ENCODE measurements at places on chromosomes 2 and 18. TPM values are rescaled to one million over a fixed set of nuclear protein-coding genes. Genes with fewer than 3 reads are reported as not detected.

The SOX11 gene
- total RNA-seq = 4.7 TPM

The TMEM17 gene
- 1.3 TPM for total RNA-seq

The SERPINB3 gene
- not detected for total RNA-seq

The CHST9 gene
- total RNA-seq = not detected

The MOCOS gene
- total RNA-seq = 1.9 TPM

The CFAP53 gene
- under 0.01 TPM for total RNA-seq

The DSG1 gene
- not detected for total RNA-seq

The ESPNL gene
- total RNA-seq = 1.4 TPM

GRCh38 chr2:152624805-152625204, 92.5 kb downstream of the PRPF40A start:
- peak; percentile 64 for DNase-seq

GRCh38 chr2:65121-65520, 18.8 kb upstream of the FAM110C start:
- no peak for DNase-seq

DNA sequence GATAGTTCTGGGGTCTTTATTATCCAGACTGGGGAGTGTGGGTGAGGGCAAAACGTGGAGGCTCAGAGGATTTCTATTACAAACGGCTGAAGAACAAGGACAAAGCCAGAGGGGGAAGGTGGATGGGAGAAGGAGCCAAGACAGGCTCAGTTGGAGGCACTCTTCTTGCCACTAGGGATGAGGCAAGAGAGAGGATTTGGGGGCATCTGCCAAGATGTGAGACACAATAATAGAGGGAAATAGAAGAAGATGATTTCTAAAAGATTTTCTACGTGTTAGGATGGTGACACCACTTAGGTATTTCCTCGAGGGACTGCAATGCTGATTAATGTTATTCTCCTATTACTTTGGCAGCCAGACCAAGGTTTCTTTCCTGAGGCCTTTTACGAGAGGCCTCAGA, 71.8 kb downstream of the APOB start:
- DNase-seq = no peak

DNA sequence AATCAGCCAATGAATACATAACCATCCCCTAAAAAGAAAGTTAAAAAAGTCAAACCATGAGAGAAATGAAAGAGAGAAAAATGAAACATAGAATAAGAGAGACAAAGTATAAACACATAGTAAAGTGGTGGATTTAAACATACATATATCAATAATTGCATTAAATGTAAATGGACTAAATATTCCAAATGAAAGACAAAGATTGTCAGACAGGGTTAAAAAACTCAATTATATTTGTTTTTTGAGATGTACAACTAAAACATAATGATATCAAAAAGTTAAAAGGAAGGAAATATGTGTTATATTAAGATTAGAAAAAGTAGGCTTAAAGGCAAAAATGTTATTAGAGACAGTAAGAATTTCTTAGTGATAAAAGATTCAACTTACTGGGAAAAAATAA, 83.8 kb upstream of the CELF4 start:
- no peak for DNase-seq

DNA sequence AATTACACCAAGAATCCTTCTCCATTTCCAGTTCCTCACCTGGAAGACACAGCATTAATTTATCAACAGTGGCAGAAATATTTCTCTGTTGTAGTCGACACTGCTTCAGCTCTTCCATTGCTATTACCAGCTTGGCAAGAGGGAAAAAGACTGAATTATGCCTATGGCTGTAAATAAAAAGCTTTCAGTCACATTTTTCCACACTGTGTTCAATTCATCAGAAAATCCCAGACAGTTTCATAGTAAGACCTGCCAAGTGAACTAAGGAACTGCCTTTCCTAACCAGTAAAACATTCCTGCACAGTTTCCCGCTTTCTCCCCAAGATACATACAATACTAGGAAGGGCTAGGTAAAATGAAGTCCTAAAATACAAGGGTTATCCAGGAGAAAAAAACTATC, 94.7 kb downstream of the EXOC6B start:
- DNase-seq = no peak

- no peak for DNase-seq
Measured at GRCh38 chr2:209321581-209321980, 102.3 kb upstream of the MAP2 start.

- DNase-seq = no peak
Measured at GRCh38 chr18:34033968-34034367, 190.7 kb downstream of the NOL4 start.

- no peak for DNase-seq
Measured at GRCh38 chr2:230413479-230413878, 2.5 kb upstream of the SP100 start.

DNA sequence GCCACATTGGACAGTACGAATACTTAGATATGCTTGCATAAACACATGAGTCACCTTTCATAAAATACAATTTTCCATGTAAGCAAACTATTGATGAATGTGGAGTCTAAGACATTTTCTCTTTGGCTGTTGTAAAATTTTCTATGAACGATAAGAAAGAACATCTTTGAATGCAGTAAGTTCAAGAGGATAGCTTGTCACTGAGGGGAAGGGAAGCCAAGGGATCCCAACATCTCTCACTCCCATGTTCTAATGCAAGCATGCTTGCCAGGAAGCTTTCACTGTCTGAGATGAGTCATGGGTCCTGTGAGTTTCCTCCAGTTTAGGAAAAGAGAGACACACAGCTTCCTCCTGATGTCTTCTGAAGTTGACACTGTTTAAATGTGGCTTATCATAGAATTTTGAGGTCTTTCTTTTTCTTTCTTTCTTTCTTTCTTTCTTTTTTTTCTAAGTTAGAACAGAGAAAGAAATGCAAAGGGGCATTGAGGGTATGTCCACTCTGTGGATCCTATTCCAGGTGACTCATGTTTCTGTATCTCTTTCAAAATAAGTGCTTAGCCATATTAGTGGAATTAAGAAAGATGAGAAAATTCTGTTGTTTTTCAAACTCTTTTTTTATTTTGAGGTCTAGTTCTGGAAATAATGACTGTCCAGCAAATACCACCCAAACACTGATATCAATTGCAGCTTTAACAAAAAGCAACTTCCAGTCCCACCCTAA, 146.6 kb downstream of the RDH14 start:
- DNase-seq = peak; percentile 89

- no peak for DNase-seq
Measured at GRCh38 chr2:227903381-227903780, 31.9 kb downstream of the DAW1 start.

DNA sequence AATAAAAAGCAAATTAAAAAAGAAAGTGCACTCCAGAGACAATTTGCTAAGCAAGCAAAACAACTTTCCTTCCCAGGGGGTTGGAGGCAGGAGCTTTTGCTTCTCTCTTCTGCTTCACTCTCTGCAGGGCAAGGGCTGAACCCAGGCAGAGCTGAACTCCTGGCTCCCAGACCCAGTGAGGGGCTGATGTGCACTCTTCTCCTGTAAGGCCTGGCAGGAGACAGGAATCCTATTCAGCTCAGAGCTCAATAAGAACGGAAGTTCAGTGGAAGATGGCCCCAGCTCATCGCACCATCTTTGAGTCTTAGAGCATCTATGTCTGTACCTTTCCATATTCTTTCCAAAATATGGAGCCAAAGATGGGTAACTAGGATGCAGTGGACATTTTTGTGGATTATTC, 29.1 kb downstream of the CIB4 start:
- no peak for DNase-seq

DNA sequence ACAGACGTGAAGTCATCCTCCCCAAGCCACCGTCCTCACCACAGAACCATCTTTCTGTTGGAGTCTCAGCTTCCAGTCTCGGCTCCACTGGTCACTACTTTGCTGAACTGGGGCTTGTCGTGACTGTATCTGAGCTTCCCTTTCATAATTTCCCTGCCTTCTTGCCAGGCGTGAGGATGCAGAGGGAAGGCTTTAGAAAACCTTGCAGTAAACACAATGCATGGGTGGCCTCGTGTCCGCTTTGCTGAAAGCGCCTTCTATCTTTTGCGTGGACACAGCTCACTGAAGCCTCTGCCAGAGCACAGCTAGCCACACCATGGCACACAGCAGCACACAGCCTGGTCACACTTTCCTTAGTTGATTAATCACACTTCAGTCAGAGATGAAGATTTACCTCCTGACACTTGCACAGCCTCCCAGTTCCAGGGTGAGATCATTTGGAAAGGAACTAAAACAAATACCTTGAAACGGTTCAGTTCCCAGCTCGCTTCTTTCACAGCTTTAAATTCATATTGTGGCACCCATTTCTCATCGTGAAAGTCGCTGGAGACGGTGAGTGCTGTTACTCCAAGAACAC, 2.8 kb upstream of the GPR45 start:
- no peak for DNase-seq

- peak; percentile 33 for DNase-seq
Measured at GRCh38 chr18:39724652-39725051, 2159.1 kb upstream of the CELF4 start.

GRCh38 chr2:5403392-5403791, 288.8 kb upstream of the SOX11 start:
- DNase-seq = no peak

DNA sequence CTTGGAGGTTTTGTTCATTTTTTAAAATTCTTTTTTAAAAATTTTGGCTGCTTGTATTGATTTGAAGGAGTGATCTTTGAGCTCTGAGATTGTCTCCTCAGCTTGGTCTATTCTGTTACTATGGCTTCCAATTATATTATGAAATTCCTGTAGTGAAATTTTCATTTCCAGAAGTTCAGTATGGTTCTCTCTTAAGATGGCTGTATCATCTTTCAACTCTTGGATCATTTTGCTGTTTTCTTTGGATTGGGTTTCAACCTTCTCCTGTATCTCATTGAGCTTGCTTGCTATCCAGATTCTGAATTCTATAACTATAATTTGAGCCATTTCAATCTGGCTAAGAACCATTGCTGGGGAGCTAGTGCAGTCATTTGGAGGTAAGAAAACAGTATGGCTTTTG, 270.8 kb upstream of the NT5C1B start:
- no peak for DNase-seq

GRCh38 chr2:29448096-29448688, 333.0 kb downstream of the CLIP4 start:
- DNase-seq = no peak

Measured in IMR-90 (cell line).